RPMI7951 (cell line): ENCODE measurements at places on chromosomes 12 and 14. TPM values are rescaled to one million over a fixed set of nuclear protein-coding genes. Genes with fewer than 3 reads are reported as not detected.

The FGF6 gene
- not detected in 2 replicates for total RNA-seq

DNA sequence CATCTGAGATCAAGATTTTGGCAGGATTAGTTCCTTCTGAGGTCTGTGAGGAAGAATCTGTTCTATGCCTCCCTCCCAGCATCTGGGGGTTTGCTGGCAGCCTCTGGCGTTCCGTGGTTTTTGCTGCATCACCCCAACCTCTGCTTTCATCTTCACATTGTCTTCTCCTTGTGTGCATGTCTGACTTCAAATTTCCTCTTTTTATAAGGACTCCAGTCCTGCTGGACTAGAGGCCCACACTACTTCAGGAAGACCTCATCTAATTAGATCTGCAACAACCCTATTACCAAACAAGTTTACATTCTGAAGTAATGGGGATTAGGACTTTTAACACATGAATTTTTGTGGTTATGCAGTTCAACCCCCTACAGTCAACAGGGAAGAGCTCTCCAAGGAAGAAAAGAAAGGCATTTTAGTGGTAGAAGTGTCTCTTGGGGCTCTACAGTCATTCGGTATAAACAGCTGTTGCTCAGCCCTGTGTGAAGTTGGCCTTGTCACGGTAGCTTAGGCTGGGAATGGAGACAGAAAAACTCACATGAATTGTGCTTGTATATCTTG lies 89.7 kb downstream of the CAND1 start:
- peak; percentile 87 for DNase-seq

DNA sequence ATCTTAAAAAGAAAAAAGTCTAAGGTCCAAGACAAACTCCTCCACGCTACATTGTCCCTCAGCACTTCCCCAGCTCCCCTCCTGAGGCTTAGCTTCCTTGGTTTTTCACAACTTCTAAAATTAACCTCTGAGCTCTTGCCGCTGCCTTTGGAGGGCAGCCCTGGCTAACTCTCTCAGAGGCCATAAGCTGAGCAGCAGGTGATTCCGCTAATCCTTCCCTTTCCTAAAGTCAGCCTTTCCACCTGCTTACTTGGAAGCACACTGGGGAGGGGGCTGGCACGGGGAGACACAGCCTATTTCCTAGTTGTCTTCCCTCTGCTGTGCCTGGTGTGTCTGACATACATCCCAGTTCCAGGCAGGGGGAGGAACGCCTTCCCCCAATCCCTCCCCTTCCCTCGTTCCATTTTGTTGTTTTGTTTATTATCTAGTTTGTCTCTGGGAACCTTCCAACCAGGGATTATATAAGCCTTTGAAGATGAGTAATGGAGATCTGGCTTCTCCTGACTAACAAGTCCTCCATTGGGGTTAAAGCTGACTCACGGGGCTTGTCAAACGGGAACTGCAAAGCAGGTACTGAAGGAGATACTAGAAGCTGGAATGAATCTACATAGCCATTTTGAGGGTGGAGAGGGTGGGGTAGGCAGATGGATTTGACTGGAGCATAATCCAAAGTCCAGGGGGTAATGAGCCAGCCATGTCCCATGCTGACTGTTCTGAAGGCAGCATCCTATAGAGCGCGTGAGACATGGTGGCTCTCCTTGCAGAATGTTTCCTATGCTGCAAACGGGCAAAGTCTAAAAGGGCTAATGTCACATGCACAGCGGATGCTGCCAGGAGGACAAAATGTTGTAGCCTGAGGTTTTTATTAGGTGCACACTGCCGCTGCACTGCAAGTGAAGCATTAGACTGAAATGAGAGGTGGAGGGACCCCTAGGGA lies 230.8 kb downstream of the FOXN3 start:
- DNase-seq: peak; percentile 78

The LHX5 gene
- 0.12 TPM in 1 of 2 replicates, not detected in the other for total RNA-seq

DNA sequence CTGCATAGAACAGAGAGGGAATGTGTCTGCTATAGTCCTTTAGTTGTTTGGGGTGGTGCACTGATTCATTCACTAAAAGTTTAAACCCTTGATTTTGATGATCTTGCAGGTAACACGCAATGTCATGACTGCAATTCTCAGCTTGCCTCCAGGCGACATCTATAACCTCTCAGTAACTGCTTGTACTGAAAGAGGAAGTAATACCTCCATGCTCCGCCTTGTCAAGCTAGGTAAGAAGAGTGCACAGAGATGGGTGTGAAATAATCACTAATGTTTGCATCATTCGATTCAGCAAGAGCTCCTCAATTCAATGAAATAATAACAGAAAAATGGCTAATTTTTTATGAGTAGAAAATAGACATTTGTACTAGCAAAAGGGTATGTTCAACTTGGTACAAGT lies 203.7 kb downstream of the PTPRO start:
- DNase-seq: no peak

The HCAR1 gene
- 1.2 and 1.3 TPM in 2 replicates for total RNA-seq

GRCh38 chr14:96635850-96636249 lies 133.7 kb downstream of the PAPOLA start:
- peak; percentile 56 for DNase-seq

The MMP14 gene
- 613 and 718 TPM in 2 replicates for total RNA-seq

DNA sequence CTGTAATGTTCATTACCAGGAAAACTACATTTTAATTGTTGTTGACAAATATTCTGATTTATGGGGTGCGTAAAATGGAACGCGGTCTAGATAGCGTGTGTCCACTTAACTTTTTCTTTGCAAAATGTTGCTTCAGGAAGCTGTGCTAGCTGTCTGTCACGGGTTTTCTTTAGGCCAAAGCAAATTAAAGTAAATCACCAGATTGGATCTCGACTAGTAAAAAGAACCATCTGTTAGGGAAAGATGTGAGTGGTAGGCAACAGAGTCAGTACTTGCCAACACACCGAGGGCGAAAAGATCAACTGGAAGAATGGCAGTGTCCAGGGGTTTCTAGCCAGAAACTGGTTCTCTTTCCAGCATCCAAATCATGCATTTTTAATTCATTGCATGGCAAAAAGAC lies 404.9 kb upstream of the TMPO start:
- DNase-seq: no peak

The CRACR2A gene
- total RNA-seq: 12.4 and 17.9 TPM in 2 replicates

The GALNT4 gene
- total RNA-seq: 5.3 and 6.9 TPM in 2 replicates

The HNF1A gene
- not detected in 2 replicates for total RNA-seq

DNA sequence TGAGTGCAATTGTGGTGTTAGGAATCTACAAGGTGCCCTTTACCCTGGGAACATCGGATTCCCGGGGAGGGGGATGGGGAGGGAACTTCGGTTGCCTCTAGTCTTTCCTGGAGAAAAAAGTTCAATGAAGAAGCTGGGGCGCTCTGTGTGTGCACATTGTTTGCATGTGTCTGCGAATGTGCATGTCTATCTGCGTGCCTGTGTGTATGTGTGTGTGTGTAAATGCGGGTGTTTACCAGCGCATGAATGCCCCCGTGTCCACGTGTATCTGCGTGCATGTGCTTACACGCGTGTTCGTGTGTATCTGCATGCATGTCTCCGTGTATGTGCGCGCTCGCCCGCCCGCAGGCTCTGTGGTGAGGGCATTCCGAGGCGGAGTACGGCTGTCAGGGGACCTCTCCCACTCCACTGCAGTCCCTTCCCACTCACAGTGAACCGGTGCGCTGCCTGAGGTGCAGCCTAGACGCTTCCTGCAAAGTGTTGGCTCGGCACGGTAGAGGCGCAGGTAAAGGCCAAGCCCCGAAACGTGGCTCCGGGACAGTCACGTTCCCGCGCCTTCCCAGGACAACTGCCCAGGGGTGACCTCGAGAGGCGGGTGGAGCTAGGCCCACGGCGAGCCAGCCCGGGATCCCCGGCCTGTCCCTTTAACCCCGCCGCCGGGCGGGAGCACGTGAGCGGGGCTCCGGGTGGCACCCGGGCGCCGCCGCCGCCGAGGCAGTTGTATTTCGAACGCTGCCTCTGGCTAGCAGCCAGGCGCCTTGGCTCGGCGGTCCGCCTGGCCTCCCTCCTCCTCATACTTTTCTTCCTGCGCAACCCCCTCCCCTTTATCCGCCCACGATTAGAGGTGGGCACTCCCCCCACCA lies 539 bp upstream of the HMGA2 start:
- DNase-seq: peak; percentile 76

The TRIM9 gene
- 4.0 and 4.2 TPM in 2 replicates for total RNA-seq

GRCh38 chr12:76830436-76830835 lies 48.4 kb downstream of the CSRP2 start:
- no peak for DNase-seq

- DNase-seq: no peak
These were observed 15.5 kb upstream of the PAPOLA start for GRCh38 chr14:96486705-96487104.

DNA sequence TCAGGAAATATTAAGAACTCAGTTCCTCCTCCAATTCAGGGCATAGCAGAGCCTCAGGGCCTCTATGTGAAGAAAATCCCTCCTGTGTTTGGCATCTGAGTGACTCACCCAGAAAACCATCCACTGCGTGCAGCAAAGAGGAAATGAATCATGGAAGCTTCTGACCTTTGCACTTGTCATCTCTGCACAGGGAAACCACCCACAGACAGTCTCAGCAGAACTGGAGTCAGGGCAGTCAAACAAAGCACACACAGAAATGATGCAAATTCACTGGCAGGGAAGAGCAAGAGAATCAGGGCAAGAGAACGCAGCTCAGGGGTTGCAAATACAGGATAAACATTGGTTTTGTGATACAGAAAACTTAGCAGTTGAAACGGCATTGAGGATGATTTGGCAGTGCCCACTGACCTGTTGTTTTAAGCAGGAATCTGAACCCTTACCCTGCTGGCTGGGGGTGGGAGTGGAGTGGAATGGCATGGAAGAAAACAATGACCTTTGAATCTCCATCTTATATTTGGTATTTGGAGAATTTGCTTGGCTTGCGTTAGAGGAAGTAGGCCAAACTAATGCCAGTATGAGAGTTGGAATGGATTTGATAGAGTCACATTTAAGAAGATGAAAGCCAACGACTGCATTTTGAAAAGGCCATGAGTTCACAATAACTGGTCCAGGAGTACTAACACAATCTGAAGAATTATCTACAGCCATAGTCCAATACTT lies 53.5 kb downstream of the PHLDA1 start:
- peak; percentile 99 for DNase-seq

The AMN gene
- total RNA-seq: not detected in 2 replicates
